ENCODE measurements at places on chromosomes 4 and X.

GRCh38 chr4:183903021-183903760, 1.9 kb upstream of the STOX2 start:
- DNase-seq, result no peak

DNA sequence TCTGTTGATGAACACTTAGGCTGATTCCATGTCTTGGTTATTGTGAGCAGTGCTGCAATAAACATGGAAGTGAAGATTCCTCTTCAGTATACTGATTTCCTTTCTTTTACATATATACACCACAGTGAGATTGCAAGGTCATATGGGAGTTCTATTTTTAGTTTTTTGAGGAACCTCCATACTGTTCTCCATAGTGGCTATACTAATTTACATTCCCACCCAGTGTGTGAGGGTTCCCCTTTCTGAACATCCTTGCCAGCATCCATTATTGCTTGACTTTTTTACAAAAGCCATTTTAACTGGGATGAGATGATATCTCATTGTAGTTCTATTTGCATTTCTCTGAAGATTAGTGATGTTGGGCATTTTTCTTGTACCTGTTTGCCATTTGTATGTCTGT, 80.5 kb upstream of the GALNT7 start:
- DNase-seq, result no peak

- DNase-seq, result no peak
These were observed 538.3 kb upstream of the PCDH7 start for GRCh38 chr4:30181918-30182317.

GRCh38 chr4:52091801-52092200, 40.7 kb downstream of the SPATA18 start:
- no peak for DNase-seq

DNA sequence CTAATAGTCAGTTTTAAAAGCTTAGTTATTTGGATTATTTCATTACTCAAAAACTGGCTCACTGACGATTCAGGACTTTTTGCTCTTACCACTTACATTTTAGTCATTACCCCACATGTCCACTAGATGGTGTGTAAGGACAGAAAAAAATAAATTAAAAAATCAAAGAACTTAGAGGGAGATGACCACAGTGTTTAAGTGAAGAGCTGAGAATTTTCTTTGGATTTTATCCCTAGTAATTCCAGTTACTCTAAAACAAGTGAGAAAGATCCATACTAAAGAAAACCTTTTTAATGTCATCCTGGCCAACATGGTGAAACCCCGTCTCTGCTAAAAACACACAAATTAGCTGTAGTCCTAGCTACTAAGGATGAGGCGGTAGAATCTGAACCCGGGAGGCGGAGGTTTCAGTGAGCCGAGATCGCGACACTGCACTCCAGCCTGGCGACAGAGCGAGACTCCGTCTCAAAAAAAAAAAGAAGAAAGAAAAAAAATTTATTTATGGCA, 26.4 kb upstream of the TMPRSS11B start:
- DNase-seq, result peak; percentile 8

GRCh38 chr4:82591592-82591991, 29.8 kb upstream of the TMEM150C start:
- no peak for DNase-seq

DNA sequence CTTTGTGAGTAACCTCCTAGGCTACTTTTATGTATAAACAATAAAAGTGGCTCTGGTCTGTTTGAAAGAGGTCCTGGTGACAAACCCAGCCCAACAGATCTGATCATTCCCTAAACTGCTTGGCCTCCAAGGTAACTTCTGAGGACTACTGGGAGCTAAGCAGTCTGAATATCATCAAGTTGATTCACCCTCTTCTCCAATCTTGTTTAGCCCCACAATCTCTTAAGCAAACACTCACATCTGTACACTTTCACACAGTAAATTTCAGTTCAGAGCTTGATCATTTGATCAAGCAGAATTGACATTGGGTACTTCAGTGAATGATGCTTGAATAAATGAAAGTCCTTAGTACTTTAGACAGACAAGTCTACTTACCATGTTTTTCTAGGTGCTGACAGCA, 74.7 kb downstream of the HCCS start:
- no peak for DNase-seq
